ENCODE measurements at places on chromosomes 5 and 9.
A peak's percentile ranks its signal among the peaks of the same experiment; 100 is the strongest.

DNA sequence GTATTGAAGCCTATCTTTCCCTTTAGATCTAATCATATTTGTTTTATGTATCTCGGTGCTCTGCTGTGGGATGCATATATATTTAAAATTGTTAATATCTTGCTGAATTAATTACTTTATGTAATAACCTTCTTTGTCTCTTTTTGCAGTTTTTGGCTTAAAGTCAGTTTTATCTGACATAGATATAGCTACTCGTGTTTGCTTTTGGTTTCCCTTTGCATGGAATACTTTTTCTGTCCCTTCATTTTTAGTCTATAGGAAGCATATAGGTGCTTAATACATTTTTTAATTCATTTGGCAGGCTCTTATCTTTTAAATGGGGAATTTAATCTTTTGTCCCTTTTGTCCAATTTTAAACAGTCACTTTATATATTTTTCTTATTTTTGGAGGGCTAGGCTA, 360.6 kb upstream of the PRR16 start:
- DNase-seq, result no peak

DNA sequence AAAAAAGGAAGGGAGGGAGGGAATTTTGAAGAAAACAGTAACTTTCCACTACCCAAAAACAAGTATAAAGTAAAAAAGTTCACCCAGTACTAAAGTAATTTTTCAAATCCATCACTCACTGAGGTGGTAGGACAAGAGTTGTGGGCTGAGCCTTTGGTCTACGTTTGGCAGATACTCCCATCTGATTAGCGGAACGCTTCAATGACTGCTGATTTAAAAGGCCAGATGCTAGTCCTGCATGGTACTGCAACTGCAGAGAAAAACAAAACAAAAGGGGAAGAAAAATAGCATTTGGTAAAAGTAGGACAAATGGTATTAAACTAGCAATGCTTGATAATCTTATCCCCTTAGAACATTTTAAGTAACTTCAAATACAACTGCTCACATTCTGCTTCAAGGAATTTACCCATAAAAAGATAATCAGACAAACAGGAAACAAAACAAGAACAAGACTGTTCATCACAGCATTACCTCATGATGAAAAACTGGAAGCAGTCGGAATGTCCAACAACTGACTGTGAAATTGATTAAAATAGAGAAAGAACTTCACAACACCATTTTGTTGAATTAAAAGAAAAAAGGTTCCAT, 65.4 kb downstream of the MED27 start:
- DNase-seq, result no peak

GRCh38 chr9:4970970-4971641, 14.0 kb upstream of the JAK2 start:
- DNase-seq, result no peak

- peak; percentile 73 for DNase-seq
Observed at GRCh38 chr9:35826071-35826701, 2.3 kb downstream of the FAM221B start.

GRCh38 chr5:157273131-157273556, 7.2 kb downstream of the CYFIP2 start:
- no peak for DNase-seq

DNA sequence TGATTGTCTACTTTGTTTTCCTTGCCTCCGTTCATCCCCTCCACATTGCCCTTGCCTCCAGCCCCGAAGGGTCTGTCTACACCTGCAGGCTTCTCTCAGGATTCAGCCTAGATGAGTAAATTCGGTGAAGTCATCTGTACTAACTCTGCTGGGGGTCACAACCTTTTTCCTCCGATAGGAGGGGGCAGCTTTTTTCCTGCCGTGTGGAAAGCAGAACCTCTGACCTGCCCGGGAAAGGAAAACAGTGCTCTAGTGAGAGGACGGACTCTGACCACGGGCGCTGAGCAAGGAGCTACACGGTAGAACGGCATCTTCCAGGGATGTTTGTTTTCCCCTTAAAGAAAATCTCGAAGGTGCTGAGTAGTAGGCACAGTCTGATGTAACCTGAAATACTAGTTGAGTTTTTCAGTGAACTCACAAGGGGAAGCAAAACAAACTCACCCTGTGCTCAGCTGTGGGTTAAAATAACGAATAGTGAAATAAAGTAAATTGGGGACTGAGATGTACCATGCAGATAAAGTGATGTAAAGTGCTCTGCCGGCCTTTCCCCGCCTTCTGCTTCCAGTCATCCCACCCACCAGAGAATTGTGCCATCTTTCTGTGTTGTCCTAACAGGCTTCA, 281.8 kb downstream of the AOPEP start:
- no peak for DNase-seq

DNA sequence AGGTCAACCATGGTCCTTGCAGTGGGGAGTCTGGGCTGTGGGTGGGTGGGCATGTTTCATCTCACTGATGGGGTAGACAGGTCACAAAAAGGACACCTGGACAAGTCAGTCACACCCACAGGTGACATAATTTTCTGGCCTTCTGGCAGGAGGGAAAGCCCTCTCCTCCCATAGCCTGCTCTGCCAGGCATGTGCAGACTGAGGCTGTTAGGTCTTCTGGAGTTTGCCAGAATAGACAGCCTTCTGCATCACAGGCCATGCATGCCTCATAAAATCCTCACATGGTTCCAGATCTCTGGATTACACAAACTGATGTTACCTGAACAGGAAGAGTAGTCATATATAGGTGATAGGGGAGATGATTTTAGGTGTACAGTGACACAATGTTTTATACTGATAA, 49.1 kb downstream of the ARHGAP26 start:
- no peak for DNase-seq

DNA sequence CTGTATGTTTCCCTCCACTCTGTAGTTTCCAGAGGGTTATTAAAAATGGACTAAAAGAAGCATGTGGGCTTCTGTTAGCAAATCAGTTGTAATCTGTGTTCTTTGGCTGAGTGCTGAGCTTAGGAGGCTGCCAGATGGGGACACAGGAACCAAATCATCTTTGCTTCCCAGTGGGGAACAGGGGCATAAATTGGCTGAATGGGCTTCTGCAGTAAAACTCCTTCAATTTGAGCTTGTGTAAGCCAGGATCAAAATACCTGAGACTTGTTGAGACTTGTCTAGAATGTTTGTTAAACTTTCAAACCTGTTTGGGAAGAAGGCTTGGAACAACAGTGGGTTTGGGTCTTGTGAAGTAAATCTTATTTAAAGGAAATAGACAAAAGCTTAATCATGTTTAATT, 32.2 kb upstream of the TNFAIP8 start:
- peak; percentile 61 for DNase-seq

- peak; percentile 27 for DNase-seq
Observed at GRCh38 chr5:67092535-67092934, 104.1 kb downstream of the CD180 start.

DNA sequence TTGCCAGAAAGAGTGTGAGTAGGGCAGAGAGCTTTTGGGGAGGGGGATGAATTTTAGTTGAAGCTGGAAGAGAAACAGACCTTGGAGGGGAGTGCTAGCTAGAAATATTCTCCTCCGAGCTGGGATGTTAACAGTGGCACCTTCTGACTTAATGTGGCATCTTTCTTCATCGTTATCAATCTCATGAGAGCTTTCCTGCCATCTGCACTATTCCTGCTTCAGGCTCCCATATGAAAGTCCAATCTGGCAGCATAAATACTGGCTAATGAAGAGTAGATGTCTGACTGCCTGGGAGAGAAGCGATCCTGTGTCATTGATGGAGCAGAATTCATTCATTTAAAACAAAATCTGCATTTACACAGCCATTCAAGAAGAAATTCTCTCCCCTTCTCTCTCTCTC, 284.5 kb downstream of the TMEM38B start:
- no peak for DNase-seq

- peak; percentile 57 for DNase-seq
Observed at GRCh38 chr5:153562189-153562588, 71.7 kb downstream of the GRIA1 start.

GRCh38 chr9:134442486-134443173, 116.4 kb downstream of the RXRA start:
- DNase-seq, result no peak

- no peak for DNase-seq
Observed at GRCh38 chr5:141825791-141826560, 52.2 kb downstream of the PCDH1 start.

DNA sequence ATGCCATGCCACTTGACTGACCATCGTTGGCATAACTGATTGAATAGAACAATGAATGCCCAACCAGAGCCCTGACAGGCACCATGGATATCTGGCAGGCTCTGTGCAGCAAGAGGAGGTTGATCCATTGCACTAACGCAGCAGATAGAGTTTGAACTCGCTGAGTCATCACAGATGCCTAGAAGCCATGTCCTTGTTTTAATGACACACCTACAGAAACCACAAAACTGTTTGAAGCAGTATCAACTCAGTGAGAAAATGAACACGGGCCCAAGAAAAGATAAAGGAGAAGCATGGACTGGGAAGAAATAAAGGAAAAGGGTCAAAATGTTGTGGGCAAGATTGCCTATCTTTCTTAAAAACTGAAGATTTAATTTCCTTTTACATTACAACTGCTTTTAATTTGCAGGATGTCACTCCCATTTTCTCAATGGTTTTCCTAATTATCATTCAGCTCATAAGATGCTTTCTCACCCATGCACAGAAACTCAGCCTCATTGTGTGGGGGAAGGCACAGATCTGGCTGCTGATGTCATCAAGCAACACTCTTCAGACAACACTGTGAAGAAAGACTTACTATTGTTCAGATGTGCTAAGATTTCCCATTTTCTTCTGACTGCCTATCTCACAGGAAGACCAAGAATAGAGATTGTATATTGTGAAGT, 129.0 kb downstream of the PIK3R1 start:
- DNase-seq, result peak; percentile 50

DNA sequence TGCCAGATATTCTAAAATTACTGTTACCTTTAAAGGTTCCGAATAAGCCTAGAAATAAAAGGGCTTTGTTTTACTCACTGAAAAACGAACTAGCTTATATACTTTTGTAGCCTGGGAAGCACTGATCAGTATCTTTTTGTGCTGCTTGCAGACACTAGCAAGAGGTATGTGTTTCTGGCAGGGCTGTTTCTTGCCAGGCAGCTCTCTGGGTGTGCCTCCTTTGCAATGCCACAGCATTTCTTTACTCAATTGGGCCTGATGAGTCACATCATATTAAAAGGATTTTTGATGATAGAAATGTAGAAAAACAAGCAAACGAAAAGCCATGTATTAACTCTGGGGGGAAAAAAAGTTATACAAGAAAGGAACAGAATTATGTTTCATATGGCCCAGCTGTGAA, 35.6 kb downstream of the CD180 start:
- DNase-seq, result peak; percentile 57

DNA sequence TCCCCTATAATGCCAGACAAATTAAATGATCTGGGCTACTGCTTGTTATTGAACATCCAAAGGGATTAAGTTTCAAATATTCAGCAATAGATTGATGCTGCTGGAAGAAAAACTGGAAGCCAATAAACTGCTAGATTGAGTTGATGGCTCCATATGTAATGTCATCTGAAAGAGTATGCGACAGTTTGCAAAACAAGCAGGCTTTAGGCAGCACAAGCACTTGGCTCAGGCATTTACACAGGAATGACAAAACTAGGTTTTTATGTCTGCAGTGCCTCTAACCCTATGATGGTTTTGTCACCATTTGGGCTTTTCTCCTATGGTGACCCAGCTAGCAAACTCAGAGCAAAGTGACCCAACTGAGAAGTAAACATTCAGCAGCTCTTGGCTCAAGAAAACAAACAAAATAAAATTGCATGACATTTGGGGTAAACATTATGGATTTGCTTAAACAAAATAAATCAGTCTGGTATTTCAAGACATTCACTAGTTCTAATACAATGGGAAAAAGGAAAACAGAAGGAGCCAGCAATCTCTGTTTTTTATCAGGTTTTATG, 978.5 kb downstream of the DTWD2 start:
- no peak for DNase-seq

GRCh38 chr5:61604076-61605025, 272.3 kb downstream of the ZSWIM6 start:
- no peak for DNase-seq

Measured in IMR-90 (cell line).